ENCODE measurements at places on chromosomes 5 and 9.

- DNase-seq = no peak
These were observed 65.2 kb downstream of the MCCC2 start for GRCh38 chr5:71652349-71652748.

GRCh38 chr9:95754533-95755420 lies 120.7 kb upstream of the ERCC6L2 start:
- DNase-seq = no peak

DNA sequence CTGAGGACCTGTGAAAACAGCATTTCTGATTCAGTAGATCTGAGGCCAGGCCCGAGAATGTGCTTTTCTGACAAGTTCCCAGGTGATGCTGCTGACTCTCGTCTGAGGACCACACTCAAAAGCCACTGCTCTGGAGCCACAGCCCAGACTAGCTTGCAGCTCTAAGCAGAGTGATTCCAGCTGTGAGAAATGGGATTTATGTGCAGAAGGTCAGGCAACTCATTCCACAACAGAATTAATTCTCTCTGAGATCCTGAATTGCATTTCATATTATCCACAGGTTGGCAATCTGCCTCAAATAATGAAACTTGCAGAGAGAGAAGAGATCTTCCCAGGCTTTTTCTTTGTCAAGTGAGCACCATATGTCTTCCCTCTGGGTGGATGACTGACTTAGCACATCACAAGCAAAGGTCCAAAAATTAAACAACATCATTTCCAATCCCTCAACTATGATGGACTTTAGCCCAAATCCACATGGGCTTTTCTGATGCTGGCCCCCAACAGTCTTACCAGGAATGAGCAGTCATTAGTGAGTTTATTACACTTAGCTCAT lies 140.2 kb downstream of the ALDH1A1 start:
- DNase-seq = no peak

DNA sequence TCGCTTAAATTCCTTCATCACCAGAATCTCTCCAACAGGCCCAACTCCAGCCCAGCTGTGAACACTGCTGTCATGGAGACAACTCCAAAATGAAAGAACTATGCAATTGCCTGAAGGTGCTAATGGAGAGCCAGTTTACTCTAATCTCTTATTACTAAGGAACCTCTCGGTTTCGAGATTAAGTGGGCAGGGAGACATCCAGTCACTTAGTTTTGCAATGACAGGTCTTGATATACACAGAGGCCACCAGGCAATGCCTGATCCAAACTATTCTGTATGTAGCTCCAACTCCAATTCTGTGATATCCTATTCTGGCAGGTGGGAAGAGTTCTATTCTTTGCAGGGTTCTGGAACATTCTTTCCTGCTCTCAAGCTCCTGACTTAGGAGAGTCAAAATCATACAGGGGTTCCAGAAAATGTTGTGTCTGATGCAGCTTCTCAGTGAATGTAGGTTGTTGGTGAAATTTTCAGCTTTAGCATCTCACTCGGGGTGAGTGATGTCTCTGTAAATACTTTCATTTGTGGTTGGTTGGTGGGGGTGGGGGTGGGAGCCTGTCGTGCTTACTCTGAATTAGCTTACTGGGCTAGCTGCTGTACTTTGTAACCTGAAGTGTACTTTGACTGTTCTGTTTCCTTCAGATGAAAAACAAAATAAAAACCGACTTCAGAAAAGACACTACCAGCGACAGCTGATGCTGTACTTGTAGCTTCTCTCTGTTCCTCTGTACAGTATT lies 170.9 kb downstream of the PALM2AKAP2 start:
- DNase-seq = no peak

- DNase-seq = peak; percentile 61
These were observed 243.7 kb downstream of the PIK3R1 start for GRCh38 chr5:68459093-68459809.

GRCh38 chr5:126198531-126198930 lies 224.7 kb upstream of the GRAMD2B start:
- DNase-seq = peak; percentile 65

- DNase-seq = no peak
These were observed 35.6 kb upstream of the SMU1 start for GRCh38 chr9:33112094-33112493.

DNA sequence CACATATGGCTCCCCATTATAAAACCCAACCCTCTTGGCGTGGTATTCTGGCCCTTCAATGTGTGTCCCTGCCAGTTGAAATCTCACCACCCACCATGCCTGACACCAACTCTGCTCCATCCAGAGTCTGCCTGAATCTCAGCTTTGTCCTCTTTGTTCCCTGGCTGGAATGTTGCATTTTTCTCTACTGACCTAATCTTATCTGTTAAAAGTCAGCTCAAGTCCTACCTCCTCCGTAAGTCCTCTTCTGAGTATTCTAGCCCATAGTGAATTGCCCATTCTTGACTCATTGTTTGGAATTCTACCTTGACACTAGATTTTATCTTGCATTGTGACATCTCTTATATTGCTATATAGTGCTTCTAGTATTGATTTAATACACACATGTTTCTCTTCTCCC lies 207.1 kb upstream of the VLDLR start:
- no peak for DNase-seq

- no peak for DNase-seq
These were observed 9.5 kb upstream of the IL3 start for GRCh38 chr5:132050661-132051552.

DNA sequence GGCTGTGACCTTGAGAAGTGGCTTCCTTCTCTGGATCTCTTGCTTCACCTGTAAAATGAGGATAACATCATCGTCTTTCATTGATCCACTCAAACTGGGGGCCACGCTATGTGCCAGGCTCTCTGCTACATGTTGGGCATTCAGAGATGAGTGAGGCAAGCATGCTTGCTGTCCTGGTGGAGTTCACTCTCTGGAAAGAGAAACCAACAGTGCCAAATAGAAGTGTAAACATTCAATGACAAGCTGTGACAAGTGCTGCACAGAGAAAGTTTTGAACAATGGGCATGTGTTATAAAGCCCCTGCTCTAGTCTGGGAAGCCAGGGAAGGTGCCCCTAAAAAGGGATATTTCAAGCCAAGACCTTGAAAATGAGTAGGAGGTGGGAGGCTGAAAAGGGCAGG lies 50.9 kb upstream of the AFAP1L1 start:
- DNase-seq = no peak

DNA sequence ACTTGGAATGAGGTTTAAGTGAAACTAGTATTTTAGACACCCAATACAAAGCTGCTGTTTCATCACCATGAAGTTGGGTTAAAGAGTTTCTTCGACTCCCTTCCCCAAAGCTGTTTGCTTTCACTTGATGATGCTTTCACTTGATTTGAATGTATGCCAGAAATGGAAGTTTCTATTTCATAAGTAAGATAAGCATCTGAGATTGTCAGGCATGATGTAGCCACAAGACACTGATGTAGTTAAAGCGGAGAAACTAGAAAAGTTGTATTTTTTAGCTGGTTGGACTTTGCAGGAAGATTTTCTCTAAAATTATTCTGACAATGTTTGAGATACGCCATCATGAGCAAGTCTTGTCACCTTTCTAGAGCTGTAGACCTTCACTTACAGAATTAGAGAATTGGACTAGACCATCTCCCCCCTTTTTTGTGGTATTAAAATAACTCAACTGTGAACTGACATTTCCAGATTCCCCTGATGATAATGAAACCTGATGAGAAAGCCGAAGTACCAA lies 20.0 kb downstream of the MOCS2 start:
- DNase-seq = no peak

DNA sequence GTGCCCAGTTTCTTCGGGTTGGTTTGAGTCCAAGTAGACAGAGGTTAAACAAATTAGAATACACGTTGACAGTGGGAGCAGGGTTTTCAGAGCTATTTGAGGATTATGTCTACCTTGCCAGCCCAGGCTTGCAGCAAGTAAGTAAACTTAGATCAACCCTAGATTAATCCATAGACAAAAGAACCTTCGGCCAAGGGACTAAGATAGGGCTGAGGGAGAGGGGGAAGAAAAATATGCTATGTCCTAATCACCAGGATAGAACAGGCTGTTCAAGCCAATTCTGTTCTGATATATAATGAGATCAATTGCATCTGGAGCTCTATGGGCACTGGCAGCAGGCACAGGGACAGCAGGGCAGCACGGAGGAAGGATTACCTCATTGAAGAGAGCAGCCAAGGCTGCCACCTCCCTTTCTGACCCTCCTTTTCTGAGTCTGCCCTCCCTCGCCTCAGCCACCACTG lies 377.7 kb downstream of the PIK3R1 start:
- DNase-seq = no peak

DNA sequence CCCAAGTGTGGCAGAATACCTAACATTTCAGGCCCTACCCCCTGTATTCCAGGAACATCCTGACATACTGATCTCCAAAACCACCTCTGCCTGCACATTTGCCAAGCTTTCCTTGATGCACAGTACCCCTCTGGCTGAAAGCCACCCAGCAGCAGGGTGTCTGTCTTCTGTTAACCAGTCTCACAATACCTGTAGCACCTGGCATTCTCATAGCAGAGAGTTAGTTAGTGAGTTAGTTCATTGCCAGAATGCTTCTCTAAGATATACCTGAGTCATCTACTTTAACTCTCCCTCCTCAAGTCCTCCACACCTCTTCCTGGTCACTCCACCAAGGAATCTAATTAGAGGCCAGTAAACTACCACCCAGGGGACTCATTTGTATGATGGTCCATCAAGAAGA lies 46.1 kb upstream of the IL7R start:
- DNase-seq = no peak

DNA sequence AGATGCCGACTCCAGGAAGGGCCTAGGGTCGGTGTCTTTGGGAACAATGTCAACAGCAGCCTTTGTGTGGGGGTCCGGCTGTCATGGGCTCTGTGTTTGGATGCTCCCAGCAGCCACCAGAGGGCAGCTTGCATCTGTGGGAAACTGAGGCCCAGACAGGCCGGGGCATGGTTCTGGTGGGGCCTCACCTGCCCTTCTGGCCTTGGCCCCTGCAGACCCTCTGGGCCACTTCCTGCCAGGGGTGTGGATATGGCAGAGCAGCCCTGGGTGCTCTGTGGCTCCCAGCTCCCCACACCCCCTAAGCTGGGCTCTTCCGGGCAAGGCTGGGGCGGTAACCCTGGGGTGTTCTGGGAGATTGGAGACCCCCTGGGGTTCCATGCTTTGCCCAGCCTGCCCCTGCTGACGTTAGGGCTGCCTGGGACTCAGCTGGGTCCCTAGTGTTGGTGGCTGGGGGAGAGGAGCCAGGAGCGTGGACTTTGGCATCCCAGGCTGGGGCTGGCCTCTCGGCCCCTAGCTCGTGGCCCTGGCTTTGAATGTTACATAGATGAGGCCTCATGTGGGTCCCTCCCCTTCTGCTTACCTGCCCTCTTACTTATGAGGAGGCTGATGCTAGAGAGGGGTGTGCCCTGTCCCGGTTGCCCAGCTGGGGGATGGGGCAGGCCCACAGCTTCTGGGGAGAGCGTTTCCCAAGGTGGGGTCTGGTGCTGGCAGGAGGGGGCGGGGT lies 38.3 kb downstream of the RXRA start:
- DNase-seq = no peak

DNA sequence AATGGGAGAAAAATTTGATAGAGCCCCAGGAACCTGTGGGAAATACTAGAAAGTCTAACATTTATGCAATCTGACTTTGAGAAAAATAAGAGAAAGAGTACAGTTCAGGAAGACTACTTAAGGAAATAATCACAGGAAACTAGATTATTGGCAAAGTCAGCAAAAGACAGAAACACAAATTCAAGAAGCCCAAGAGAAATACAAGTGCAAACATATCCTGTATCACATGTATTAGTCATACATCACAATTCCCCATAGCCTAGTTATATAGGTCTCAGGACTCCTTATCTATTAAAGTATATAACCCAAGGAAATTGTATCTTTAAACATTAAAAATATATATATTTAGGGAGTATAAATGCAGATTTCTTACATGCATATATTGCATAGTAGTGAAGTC lies 100.8 kb downstream of the HOMER1 start:
- DNase-seq = no peak

GRCh38 chr5:108637134-108637533 lies 110.6 kb upstream of the FER start:
- DNase-seq = no peak

DNA sequence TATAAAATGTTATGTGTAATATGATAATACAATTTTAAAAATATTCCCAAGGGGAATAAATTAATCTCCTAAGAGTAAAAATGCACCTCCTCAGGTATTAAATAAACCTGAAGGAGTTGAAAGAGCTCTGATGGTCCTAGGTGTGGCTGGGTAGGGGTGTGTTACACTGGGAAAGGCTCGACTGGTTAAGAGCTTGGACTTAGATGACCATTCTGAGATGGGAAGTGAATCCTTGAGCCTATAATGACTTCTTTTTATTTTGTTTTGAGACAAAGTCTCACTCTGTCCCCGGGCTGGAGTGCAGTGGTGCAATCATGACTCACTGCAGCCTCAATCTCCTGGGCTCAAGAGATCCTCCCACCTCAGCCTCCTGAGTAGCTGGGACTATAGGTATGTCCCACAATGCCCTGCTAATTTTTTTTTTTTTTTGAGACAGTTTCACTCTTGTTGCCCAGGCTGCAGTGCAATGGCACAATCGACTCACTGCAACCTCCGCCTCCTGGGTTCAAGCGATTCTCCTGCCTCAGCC lies 9.2 kb upstream of the HABP4 start:
- no peak for DNase-seq

DNA sequence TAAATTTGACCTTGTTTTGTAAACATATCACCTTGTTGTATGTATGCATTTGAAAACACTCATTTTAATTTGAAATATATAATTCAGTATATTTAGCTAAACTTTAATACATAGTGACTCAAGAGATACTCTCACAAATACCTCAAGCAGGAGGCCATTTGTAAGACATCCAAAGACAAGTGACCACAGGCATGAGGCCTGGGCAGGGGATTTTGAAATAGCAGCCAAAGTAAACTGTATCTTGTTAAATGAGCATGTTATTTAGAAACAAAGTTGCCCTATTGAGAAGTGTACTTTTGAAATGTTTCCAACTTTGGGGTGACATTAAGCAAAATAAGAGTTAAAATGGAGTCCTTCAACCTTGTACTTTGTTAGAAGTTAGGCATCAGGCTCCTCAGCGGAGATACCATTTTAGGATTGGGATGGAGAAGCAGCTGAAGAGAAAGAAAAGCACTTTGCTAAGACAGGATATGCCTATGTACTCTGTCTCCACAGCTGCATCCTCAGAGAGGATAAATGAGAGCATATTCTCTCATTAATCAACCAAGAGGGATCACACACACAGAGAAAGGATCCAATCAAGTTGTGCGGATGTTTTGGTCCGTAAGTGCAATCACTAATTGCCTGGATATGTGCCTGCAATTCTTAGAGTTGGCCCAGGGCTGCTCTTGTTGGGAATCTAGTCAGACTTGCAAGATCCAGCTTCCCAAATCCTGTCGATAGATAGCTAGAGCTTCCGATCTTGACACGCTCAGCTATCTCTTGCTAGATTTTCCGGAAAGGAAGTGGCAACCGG lies 157.5 kb upstream of the HAPLN1 start:
- no peak for DNase-seq

GRCh38 chr5:133728475-133728874 lies 116.1 kb upstream of the FSTL4 start:
- DNase-seq = no peak

- DNase-seq = no peak
These were observed 148.5 kb downstream of the C9orf152 start for GRCh38 chr9:110059461-110059860.

GRCh38 chr5:43078956-43079355 lies 38.8 kb upstream of the ANXA2R start:
- DNase-seq = no peak

GRCh38 chr9:1490341-1491232 lies 440.4 kb downstream of the DMRT2 start:
- DNase-seq = no peak

- DNase-seq = no peak
These were observed 199.0 kb downstream of the CACNA1B start for GRCh38 chr9:138076650-138077009.

All from NCI-H1092 treated with DMSO at 0.1 percent for 48 hours (cell line).